ENCODE measurements at places on chromosomes 7 and 10.

- DNase-seq, result no peak
These were observed 136.3 kb downstream of the KCNMA1 start for GRCh38 chr10:77501152-77501845.

- DNase-seq, result no peak
These were observed 5.0 kb upstream of the GIGYF1 start for GRCh38 chr7:100699018-100699417.

- DNase-seq, result no peak
These were observed 81.3 kb upstream of the DKK1 start for GRCh38 chr10:52232561-52233350.

- no peak for DNase-seq
These were observed 90.3 kb downstream of the JMJD1C start for GRCh38 chr10:63375458-63375857.

GRCh38 chr7:74544706-74545469 is 91.2 kb downstream of the GTF2IRD1 start:
- DNase-seq, result no peak

DNA sequence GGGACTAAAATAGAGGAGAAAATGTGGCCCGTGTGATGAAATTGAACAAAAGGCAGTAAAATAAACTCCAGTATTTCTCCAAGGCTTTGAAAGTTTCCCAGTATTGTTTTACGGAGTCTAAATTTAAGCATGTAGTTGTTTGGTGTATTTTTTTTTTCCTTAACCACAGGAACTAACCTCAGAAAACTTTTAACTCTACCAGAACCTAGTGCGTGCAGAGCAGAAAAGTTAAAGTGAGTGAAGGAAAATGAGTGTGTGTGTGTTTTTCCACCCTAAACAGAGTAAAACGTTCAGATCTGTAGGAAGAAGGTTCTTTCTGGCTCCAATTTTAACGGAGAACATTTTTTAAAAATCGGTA is 812 bp downstream of the PROSER2 start:
- DNase-seq, result no peak
